Ascending aorta (tissue), 2 donors: ENCODE measurements at places on chromosomes 3 and 15. TPM values are rescaled to one million over a fixed set of nuclear protein-coding genes. Genes with fewer than 3 reads are reported as not detected.

DNA sequence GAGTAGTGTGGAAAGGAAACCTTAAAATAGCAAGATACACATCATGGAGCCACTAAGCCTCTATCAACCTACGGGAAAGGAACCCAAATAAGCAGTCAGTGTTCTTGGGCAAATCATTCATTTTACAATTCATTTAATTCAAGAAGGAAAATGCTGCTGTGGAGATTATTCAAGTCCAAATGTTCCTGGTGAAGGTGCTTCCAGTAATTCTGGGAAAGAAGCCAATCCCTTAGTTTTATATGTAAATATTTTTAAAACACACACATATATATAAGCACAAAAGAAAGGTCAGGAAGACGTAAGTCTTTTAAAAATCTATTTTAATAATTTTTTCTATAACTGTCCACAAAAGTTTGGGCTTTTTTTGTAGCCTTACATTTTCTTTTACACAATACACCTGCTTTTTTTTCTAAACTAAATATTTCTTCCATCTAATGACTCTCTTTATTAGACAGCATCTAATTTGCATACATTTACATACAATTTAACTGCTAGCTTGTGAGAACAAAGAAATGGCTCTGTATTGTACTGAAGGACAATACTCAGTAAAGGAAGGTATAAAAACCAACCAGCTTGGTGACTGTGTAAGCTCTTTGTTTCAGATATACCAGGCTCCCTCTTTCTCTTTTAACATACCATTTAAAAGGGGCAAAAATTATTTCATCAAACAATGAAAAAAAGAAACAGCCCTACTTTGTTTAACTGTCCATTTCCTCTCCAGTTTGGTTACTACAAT lies 269.5 kb downstream of the ZBTB20 start:
- no peak for DNase-seq

- DNase-seq = no peak
Observed at GRCh38 chr3:100615684-100616083, 6.3 kb downstream of the ADGRG7 start.

DNA sequence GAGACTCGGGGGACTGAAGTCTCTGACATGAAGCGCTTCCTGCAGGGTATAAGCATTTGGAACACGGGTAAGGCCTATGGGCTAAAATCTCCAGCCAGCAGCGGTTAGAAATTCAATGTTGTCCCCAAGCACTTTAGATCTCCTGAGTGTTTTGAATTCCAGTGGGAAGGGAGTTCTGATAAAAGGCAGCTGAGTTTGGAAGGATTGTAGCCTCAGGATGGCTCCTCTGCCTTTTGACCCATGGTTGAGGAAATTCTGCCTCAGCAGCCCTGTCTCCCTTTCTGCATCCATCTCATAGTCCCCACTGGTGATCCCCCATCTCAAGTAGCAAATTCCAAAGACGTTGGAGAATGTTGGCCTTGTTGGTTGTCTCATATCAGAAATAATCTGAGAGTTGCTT lies 24.2 kb upstream of the HACD2 start:
- DNase-seq = no peak

The SAMMSON gene
- total RNA-seq = 2.2 TPM

The SCAANT1 gene
- total RNA-seq = not detected

The OSTN gene
- total RNA-seq = not detected
